ENCODE measurements at places on chromosomes 2 and 18. TPM values are rescaled to one million over a fixed set of nuclear protein-coding genes. Genes with fewer than 3 reads are reported as not detected.
A peak's percentile ranks its signal among the peaks of the same experiment; 100 is the strongest.

- H3K36me3 ChIP-seq = no peaks in the 10 kb centered on the region
- no peak overlapping the region for H3K27ac ChIP-seq
- H3K27me3 ChIP-seq = no peaks in the 10 kb centered on the region
- DNase-seq = no peak
- H3K4me3 ChIP-seq = no peak overlapping the region
Observed at GRCh38 chr2:204551512-204551863, 6.2 kb downstream of the PARD3B start.

DNA sequence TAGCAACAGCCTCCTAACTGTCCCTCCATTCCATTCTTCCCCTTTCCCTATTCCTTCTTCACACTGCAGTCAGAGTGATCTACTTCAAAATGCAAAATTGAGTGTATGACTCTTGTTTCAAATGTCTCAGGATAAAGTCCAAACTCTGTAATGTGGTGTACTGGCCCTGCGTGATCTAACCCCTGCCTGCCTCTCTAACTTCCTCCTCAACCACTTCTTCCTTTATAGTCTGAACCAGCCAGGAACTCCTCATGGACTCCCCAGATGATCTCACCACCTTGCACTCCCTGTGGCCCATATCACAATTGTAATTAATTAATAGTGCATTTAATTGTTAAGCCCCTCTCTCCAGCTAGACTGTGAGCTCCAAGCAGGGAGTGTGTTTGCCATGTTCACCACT is 3.1 kb upstream of the B3GNT2 start:
- H3K27ac ChIP-seq = no peak overlapping the region
- DNase-seq = no peak
- no peaks in the 10 kb centered on the region for H3K27me3 ChIP-seq
- H3K4me1 ChIP-seq = peaks cover 10% of the 10 kb centered on the region

- DNase-seq = no peak
- H3K36me3 ChIP-seq = no peaks in the 10 kb centered on the region
- H3K4me1 ChIP-seq = peaks cover 5% of the 10 kb centered on the region
Observed at GRCh38 chr18:13457327-13457726, 238.8 kb downstream of the LDLRAD4 start.

GRCh38 chr2:201930831-201931230 is 102.8 kb upstream of the FZD7 start:
- H3K27ac ChIP-seq = no peak overlapping the region
- no peak for DNase-seq
- H3K4me3 ChIP-seq = no peak overlapping the region

GRCh38 chr18:24000613-24001490 is 13.7 kb upstream of the TTC39C start:
- H3K4me3 ChIP-seq = no peak overlapping the region
- no peak overlapping the region for H3K27ac ChIP-seq

GRCh38 chr2:205218056-205218455 is 464.2 kb upstream of the NRP2 start:
- H3K36me3 ChIP-seq = no peaks in the 10 kb centered on the region
- no peak overlapping the region for H3K27ac ChIP-seq
- H3K4me1 ChIP-seq = no peaks in the 10 kb centered on the region
- H3K4me3 ChIP-seq = no peak overlapping the region

GRCh38 chr2:104332731-104333130 is 521.2 kb upstream of the POU3F3 start:
- no peaks in the 10 kb centered on the region for H3K36me3 ChIP-seq
- no peaks in the 10 kb centered on the region for H3K4me1 ChIP-seq
- no peak overlapping the region for H3K4me3 ChIP-seq
- no peaks in the 10 kb centered on the region for H3K27me3 ChIP-seq
- no peak overlapping the region for H3K27ac ChIP-seq

DNA sequence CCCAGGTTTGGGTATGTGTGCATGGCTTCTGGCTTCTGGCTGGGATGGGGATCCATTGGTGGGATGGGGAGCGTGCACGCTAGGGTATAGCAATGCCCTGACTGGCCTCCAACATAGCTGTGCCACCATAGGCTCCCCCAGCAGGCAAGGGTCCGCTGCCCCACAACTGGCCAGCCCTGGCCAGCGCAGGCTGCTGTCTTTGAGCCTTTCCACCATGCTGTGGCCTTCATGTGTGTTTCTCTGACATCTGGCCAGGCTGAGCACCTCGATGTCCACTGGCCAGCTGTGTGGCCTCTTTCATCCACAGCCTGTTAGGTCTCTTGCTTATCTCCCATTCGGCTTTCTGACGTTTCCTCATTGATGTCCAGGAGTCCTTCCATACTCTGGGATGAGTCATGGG is 231.3 kb downstream of the NDUFA10 start:
- H3K4me1 ChIP-seq = no peaks in the 10 kb centered on the region
- H3K4me3 ChIP-seq = no peak overlapping the region
- H3K36me3 ChIP-seq = no peaks in the 10 kb centered on the region
- no peak overlapping the region for H3K27ac ChIP-seq
- peak; percentile 69 for DNase-seq

GRCh38 chr2:169771612-169772011 is 27.1 kb upstream of the SSB start:
- no peaks in the 10 kb centered on the region for H3K36me3 ChIP-seq
- no peak overlapping the region for H3K4me3 ChIP-seq
- no peak overlapping the region for H3K27ac ChIP-seq
- peaks cover 11% of the 10 kb centered on the region for H3K4me1 ChIP-seq
- DNase-seq = no peak

DNA sequence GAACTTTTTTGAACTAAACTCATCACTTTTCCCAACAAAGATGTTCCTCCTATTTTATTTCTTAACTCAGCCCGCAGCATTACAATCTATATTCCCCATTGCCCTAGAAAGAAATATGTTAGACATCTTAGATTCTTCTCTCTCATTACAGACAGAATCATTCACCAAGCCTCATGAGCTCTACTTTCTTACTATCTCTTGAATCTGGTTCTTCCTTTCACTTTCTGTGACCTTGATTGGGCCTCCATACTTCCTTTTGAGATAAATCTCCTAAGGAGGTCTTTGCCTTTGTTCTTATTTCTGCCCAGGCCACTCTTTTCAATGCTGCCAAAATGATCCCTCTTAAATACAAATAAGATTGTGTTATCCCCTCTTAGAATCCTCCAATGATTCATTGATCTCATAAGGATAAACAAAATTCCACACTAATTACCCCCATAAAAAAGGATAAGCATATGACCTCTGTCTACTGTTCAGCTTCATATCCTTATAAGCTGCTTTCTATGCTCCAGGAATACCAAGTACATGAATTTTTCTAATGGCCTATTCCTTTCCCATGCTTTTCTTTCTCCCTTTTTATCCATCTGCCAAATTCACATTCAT is 400.0 kb downstream of the ARHGAP15 start:
- H3K27ac ChIP-seq = no peak overlapping the region
- H3K36me3 ChIP-seq = no peaks in the 10 kb centered on the region
- no peak for DNase-seq

GRCh38 chr2:237590272-237591140 is at the start of gene RAB17:
Gene RAB17, minus strand, starts transcription at chr2:237590734. Its CDS starts 4,580 bp downstream, at chr2:237586154.
- peak; percentile 49 for DNase-seq
- no peak within 1 kb of the TSS for H3K4me3 ChIP-seq
- H3K27ac ChIP-seq = no peak within 1 kb of the TSS
- H3K27me3 ChIP-seq = no peaks in the 10 kb centered on the region
- H3K4me1 ChIP-seq = peaks cover 20% of the 10 kb centered on the region

DNA sequence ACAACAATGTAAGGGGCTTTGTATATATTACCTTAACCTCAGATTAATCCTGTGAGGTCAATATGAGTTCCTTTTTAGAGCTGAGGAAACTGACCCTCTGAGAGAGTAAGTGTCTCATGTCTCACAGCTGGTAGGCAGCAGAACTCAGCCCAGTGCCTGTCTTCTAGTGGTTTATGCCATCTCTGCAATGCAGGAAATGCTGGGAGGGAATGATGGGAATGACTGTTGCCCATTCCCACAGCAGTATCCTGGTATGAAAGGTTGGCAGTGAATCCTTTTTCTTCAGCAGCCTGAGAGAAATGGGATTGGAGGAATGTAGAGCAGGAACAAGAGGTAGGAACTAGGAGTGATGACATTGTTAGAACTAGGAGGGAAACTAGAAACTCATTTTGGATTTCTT is 6.0 kb downstream of the MRPL30 start:
- peaks cover 19% of the 10 kb centered on the region for H3K36me3 ChIP-seq
- no peaks in the 10 kb centered on the region for H3K27me3 ChIP-seq
- no peak for DNase-seq

- no peaks in the 10 kb centered on the region for H3K27me3 ChIP-seq
- DNase-seq = no peak
- H3K36me3 ChIP-seq = no peaks in the 10 kb centered on the region
- H3K4me3 ChIP-seq = no peak overlapping the region
- no peak overlapping the region for H3K27ac ChIP-seq
- no peaks in the 10 kb centered on the region for H3K4me1 ChIP-seq
Observed at GRCh38 chr2:141068053-141068682, 1062.6 kb downstream of the LRP1B start.

DNA sequence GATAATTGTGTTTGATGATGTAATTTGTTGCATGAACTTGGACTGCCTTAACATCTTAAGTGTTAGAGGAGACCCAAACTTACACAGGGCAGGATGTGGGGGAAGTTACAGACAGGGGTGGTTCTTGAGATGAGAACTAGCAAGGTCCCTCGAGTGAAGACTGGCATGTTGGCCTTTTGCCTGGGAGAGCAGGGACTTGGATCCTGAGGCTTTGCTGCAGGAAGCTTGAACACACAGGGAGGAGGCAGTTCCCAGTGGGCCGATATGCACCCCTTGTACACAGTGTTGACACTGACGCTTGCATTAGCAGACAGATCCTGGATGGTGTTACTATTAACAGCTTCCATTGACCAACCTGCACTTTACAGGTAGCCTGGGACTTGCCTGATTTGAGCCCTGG is 47.5 kb downstream of the CHRNA1 start:
- no peak overlapping the region for H3K4me3 ChIP-seq
- H3K36me3 ChIP-seq = no peaks in the 10 kb centered on the region
- no peaks in the 10 kb centered on the region for H3K4me1 ChIP-seq
- H3K27ac ChIP-seq = no peak overlapping the region

- no peaks in the 10 kb centered on the region for H3K27me3 ChIP-seq
- H3K4me3 ChIP-seq = no peak overlapping the region
Observed at GRCh38 chr18:22488554-22488953, 70.8 kb upstream of the CTAGE1 start.

DNA sequence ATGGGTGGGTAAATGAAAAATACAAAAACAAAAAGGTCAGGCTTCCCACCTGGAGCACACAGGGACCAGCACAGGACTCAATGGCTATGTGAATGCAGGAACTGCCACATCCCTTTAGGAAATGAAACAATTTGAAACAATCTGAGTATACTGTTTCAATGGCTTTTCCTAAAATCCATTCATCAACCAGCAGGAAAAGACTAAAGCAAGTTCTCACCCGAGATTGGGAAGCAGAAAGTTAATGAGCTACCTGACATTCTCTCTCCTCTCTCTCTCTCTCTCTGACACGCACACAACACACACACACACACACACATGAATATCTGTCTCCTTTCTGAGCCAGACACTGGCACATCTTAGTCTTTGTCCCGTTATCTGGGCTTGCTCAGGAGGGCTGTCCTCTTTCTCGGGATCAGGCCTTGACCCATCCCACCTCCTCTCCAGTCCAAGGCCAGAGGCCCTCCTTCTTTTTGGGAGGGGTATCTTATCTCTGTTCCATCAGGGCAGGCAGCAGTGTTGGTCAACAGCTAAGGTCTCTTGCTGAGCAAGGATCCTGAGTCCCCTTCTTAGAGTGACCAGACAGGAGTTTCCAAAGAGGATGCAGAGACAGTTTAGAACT is 11.6 kb upstream of the LRRFIP1 start:
- no peaks in the 10 kb centered on the region for H3K27me3 ChIP-seq
- peak overlapping the region; percentile 26 for H3K27ac ChIP-seq
- no peak for DNase-seq
- no peaks in the 10 kb centered on the region for H3K36me3 ChIP-seq

DNA sequence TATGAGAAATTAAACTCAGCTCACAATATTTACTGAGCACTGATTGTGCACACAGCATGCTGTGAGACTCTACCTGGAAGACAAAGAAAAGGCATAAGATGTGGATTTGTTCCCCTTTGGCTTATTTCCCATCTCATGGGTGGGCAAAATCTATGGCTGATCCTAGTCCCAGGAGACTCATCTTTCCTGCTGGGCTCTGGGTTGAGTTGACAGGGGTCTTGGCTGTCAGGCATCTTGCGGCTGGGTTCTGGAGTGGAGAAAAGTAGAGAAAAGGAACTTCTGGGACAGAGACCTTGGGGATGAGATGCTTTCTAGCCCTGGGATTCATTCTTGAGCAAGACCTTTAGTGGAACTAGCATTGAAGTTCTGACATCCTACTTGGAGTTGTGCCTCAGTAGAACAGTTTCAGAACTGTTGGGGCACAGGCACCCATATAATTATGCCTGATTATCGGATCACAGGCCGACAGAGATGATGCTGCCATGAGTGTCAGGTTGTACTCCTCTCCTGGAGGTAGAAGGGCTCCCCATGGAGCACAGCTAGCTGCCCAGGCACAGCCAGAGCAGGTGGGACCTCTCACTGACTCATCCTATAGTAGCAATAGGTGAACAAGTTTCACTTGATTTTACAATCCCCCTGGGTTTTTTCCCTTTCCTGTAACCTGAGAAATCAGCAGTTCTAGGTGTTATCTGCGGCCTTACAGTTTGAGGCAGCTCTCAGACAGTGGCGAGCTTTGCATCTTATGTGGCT is 260.9 kb downstream of the CYRIA start:
- no peak overlapping the region for H3K27ac ChIP-seq
- no peaks in the 10 kb centered on the region for H3K36me3 ChIP-seq
- H3K27me3 ChIP-seq = no peaks in the 10 kb centered on the region
- no peaks in the 10 kb centered on the region for H3K4me1 ChIP-seq
- DNase-seq = no peak
- no peak overlapping the region for H3K4me3 ChIP-seq

GRCh38 chr2:161076936-161077335 is 83.3 kb upstream of the TANK start:
- no peak for DNase-seq
- H3K4me1 ChIP-seq = no peaks in the 10 kb centered on the region
- no peak overlapping the region for H3K4me3 ChIP-seq
- no peak overlapping the region for H3K27ac ChIP-seq

GRCh38 chr2:10002109-10002508 is 41.2 kb upstream of the KLF11 start:
- H3K36me3 ChIP-seq = no peaks in the 10 kb centered on the region
- peaks cover 6% of the 10 kb centered on the region for H3K4me1 ChIP-seq
- DNase-seq = no peak
- no peak overlapping the region for H3K4me3 ChIP-seq

The DCDC2C gene
- total RNA-seq = not detected

The CIDEA gene
- total RNA-seq = 1.2 TPM

The SCN3A gene
- 4.0 TPM for total RNA-seq

The EPB41L3 gene
- total RNA-seq = 123 TPM

The PLCD4 gene
- total RNA-seq = 5.8 TPM

The NEU2 gene
- not detected for total RNA-seq

The PRKAG3 gene
- not detected for total RNA-seq

The PMAIP1 gene
- 12.0 TPM for total RNA-seq

The TSHZ1 gene
- 16.4 TPM for total RNA-seq

The POLR1A gene
- 27.2 TPM for total RNA-seq

Measured in adrenal gland (tissue), 19 donors.